Renal pelvis (tissue), 12 donors: ENCODE measurements at places on chromosomes 16 and 17. TPM values are rescaled to one million over a fixed set of nuclear protein-coding genes. Genes with fewer than 3 reads are reported as not detected.

CCT6B gene
- polyA plus RNA-seq: 4.6 TPM

VAT1L gene
- polyA plus RNA-seq: 3.4 TPM

YBX2 gene
- polyA plus RNA-seq: 4.2 TPM

- no peak for DNase-seq
Observed at GRCh38 chr17:68089881-68090280, 54.3 kb downstream of the KPNA2 start.

DNA sequence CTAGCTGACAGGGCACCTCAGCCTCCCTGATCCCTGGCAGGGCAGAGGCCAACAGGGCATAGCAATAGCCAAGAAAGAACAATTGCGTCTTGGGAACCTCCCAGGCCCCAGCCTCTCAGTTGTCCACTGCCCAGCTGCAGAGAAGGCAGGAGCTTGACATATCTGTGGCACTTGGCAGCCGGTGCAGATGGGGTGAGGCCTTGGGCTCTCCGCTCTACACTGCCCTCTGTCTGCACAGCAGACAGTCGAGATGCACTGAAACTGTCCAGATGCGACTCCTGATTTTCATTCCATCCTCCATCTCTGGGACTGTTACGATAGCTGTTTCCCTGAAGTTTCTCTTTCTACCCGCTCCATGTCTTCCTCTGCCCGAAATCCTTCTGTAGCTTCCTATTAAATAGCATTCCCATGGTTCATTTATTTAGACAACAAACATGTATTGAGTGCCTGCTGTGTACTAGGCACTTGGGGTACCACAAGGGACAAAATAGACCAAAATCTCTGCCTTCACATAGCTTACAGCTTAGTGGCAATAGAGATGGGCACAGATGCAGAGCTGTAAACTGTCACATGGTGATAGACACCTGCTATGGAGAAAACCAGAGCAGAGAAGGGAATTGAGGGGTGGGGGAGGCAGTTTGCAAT is 3.3 kb downstream of the POLR3E start:
- no peak for DNase-seq

GRCh38 chr17:7393613-7394451 is 493 bp downstream of the PLSCR3 start:
- DNase-seq: no peak
